NCI-H1436 (cell line): ENCODE measurements at places on chromosomes 2 and 18.

- DNase-seq = no peak
Observed at GRCh38 chr2:241869087-241869961, at the start of gene RTP5. TSS of gene RTP5 (plus strand) at chr2:241869729. CDS start at chr2:241869757, 28 bp downstream.

- no peak for DNase-seq
Observed at GRCh38 chr18:1559563-1559962, 654.9 kb downstream of the ADCYAP1 start.

- DNase-seq = no peak
Observed at GRCh38 chr2:109463236-109463635, 150.5 kb downstream of the SEPTIN10 start.

DNA sequence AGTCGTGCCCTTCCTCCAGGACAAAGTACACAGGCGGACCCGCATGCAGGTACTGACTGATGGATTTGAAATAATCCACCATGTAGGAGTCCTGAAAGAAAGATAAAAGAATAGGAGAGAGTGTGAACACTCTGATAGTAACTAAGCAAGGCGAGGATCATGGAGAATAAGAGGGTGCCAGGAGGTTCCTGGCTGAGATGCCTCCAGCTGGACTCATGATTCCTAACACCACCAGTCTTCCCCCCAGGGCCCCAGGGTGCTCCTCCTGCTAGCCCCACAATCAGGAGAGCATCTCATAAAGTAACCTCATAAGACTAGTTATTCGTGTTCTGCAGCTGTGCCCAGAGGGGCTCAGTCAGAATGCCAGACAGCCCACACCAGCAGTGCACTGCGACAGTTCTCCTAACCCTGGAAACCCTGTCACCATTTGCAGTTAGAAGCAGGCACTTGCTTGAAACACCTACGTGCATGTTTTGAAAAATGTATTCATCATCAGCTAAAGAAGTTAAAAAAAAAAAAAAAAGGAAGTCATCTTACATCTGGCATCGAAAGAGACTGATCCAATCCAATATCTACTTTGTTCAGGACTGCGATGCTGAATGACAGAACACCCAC is 36.7 kb downstream of the RMC1 start:
- no peak for DNase-seq
